Endothelial cell of coronary artery (primary cell): ENCODE measurements at places on chromosomes 7 and 10. TPM values are rescaled to one million over a fixed set of nuclear protein-coding genes. Genes with fewer than 3 reads are reported as not detected.

Gene KLF14
- not detected in 2 replicates for total RNA-seq

Gene MYPN
- under 0.01 and 0.09 TPM in 2 replicates for total RNA-seq

Gene STEAP4
- not detected in 2 replicates for total RNA-seq

Gene DYNC1I1
- total RNA-seq: 0.28 and 0.54 TPM in 2 replicates

Gene COL26A1
- not detected in 2 replicates for total RNA-seq

Gene STEAP2
- total RNA-seq: 0.81 and 1.2 TPM in 2 replicates

Gene HECW1
- total RNA-seq: not detected in 2 replicates
